Right hindlimb (tissue), 1 donor: ENCODE measurements at places on chromosomes 4 and X.

DNA sequence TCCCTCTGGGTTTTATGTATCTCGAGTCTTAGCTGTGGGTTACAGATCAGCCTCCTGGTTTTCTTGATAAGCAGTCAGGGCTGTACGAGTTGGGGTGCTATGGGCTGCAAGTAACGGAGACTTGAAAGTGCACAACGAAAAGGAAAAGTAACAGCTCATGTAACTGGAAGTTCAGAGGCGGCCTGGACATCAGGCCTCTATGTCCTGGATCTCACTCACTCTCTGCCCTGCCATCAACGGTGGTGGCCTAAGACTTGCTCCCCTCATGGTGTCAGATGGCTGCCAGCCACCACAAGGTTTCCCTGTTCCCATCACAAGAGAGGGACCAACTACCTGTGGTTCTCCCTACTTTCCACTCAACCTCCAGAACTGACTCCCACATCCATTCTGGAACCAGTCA, 4.8 kb downstream of the PPP2R2C start:
- DNase-seq: no peak

DNA sequence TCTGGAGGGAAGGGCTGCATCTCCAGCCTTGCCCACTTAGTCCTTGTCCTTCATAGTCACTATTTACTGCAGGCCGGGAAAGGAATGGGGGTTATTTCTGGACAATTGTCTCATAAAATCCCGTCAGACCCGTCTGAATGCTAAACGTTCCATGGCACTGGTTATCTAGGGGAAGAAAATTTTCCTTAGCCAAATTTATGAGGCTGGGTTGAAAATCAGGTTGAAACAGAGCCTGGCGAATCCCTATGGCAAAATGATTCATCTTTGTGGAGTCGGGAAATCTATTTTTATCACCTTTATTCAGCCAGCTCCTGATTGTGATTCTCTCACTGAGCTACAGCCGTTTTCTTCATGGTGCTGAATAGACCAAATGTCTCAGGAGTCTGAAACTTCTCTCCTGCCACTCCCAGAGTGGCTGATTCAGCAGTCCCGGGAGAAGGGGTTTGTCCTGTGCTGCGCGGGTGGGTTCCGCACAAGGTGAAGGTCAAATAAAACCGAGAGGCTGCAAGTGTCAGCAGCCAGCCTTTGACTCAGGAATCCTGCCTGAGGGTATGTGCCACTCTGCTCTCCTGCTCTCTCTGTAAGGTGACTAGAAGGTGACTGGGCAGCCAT, 1.0 kb downstream of the LIMCH1 start:
- DNase-seq: no peak

- no peak for DNase-seq
These were observed 35.3 kb downstream of the ARFIP1 start for GRCh38 chr4:152815078-152815477.

DNA sequence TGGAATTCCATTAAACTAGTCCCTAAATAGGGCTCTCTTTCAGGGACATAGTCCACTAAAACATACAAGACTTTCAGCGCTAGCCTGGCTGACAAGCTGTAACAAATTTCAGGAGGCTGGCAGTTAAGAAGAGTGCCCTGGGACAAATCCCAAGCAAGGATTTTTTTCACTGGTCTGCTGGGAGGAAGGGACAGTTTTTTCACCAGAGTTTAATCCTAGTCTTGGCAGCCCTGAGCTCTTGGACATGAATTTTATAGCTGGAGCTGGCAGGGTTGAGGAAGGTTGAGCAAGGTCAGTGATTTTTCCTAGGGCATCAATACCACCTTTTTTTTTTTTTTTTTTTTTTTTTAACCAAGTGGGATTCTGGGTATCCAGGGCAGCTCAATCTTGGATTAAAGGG, 184.4 kb downstream of the SH2D1A start:
- DNase-seq: peak; percentile 16

- no peak for DNase-seq
These were observed 6.2 kb downstream of the GAK start for GRCh38 chr4:925771-926500.

DNA sequence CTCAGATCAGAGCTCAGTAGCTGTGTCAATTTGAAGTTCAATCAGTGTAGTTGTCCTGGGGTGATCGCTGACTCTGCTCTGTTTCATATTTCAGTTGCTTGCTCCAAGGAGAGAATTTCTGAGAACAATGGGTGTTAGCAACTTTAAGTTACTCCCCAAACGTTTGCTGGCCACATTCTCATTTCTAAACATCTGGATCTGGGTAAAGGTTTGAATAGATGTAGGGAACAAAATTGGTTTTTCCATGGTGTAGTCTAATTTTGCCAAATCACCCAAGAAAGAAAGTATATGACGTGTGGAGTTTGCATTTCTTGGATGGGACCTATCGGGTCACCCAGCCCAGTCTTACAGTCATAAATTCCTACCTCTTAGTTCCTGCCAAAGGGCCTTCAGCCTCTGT, 103.7 kb downstream of the AKAP4 start:
- DNase-seq: peak; percentile 33

- no peak for DNase-seq
These were observed 73.9 kb downstream of the SLC34A2 start for GRCh38 chr4:25729564-25729963.

DNA sequence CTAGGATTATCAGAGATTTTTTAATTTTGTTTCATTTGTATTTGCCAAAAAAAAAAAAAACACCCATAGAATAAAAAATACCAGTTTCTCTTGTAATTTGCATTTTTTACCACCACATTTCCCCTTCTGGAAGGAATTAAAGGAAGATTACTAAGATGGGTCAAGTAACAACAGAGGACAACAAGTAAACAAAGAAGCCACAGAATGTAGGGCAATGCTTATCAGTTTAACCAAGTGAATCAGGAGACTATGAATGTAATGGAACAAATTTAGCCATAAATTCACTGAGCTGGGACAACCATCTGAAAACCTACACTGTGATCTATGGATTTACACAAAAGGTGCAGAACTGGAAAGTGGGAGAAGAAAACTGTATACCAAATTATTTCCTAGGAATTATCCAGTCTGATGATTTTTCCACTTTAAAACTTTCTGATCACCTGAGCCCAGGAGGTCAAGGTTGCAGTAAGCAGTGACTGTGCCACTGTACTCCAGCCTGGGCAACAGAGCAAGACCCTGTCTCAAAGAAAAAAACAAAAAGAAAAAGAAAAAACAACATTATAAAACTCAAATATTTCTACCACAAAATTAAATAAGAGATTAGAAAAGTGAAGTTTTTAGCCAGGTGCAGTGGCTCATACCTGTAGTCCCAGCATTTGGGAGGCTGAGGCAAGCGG, 32.4 kb downstream of the LRBA start:
- DNase-seq: no peak

DNA sequence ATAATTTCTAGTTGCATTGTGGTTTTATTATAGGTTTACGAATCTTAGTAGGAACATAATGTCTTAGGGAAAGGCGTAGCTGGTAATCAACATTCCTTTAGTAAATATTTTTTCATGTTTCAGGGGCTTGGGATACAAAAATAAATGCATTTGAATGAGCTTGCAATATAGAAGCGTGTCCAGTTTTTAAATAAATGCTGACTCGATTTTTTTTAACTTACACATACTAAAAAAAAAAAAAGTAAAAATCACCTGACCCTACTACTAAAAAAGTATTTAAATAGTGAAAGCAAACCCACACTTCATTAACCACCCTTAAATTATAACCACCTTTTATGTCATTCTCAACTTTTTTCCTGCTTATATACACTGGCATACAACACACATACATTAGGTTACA, 29.6 kb downstream of the SMARCAD1 start:
- no peak for DNase-seq

GRCh38 chr4:108008721-108009120, 19.0 kb downstream of the HADH start:
- no peak for DNase-seq

DNA sequence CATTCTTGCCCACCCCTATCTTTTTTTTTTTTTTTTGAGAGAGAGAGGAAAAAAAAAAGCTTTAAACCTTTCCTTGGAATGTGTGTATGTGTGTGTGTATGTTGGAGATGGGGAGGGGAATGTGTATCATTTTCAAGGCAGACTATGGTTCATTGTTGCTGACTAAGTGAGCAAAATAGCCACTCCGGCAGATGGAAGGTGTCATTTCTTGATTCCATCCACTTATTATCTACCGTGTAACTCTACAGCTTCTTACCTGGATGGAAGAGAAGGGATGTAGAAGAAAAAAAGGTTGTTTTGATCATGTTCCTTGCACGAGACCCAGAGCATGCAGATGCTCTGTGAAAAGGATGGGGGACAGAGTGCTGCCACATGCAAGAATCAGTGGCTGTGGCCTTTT, 5.9 kb upstream of the GK2 start:
- DNase-seq: no peak

DNA sequence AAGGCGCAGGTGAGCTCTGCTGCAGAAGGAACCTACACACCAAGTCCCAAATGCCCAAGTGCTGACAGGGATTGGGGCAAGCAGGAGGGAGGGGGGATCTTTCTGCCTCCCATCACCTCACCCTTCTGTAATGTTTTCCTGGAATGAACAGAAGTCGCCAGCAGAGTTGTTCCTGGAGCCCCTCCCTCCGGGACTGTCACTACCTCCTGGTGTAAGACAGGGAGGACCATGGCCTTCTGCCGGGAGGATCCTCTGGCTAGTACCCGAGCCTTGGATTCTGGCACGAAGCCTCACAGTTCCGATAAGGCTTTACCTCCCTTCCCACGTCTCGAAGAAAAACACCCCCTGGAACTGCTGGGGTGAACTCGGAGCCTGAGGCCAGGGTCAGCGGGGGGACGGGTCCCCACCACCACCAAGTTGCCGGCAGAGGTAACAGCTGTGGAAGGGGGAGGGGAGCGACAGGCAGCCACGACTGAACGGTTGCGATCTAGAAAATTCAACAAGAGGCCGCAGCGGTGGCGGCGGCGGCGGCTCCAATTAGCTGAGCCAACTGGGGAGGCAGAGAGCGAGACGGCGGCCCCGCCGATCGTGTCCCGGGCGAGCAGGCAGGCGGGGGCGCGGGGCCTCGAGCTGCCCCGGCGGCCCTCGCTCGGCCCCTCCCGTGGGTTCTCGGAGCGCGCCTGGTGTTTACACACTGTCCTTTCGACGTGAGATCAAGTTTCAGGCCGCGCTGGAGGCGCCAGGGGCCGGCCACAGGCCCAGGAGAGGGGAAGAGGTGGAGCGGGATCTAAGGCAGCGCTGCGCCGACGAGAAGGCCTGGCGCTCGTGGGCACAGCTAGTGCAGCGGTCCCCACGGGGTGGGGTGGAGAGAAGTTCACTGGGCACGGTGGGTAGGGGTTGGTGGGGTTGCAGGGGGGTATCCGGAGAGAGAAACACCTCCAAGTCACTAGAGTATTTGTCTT, 53.7 kb upstream of the BCOR start:
- DNase-seq: peak; percentile 57

GRCh38 chrX:142686653-142687283, 339.0 kb upstream of the SPANXN4 start:
- DNase-seq: no peak

GRCh38 chr4:30443289-30443688, 276.9 kb upstream of the PCDH7 start:
- no peak for DNase-seq
